AG04450 (cell line): ENCODE measurements at places on chromosomes 13 and 19. TPM values are rescaled to one million over a fixed set of nuclear protein-coding genes. Genes with fewer than 3 reads are reported as not detected.

DNA sequence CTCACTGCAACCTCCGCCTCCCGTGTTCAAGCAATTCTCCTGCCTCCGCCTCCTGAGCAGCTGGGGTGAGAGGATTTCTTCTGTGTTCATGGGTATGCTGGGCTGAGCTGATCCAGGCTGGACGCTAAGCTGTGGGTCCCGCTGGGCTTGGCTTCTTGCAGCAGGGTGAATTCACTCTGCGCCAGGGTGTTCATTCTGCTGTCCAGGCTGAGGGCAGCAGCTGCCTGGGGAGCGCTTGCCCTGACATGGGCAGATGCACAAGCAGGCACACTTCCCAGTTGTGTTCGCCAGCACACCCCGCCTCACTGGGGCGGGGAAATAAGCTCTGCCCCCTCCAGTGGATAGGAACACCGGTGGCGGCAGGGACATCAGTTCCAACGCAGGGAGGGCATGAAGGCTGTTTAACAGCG is 7.3 kb upstream of the INAFM1 start:
- no peak for DNase-seq

DNA sequence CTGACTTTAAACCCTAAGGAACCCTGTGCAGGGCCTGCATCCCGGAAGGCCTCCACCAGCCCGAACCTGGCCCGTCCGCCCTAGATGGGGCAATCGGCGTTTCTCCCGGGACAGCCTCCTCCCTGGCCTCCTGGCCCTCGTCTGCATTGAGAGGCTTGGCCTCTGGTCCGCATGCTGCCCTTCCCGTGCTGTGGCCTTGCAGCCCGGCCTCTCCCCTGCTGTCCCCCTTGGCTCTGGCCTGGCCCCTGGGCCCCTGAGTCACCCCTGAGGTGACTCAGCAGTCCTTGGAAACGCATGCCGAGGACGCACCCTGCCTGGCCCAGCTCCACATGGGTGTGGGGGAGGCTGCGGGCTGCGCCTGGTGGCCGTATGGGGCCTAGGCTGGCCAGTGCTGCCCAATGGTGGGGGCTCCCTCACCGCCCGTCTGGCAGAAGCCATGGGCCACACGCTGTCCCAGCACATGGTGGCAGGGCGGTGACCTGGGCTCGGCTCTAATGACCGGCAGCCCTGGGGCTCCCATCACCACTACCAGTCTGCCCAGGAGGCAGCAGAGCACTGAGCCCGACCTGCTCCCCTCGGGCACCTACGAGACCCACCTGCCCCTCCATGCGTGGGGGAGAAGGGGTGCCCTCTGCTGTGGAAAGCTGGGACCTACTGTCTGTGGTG is 25.7 kb downstream of the SH3GL1 start:
- no peak for DNase-seq

GRCh38 chr13:94470126-94470525 is 9.4 kb downstream of the DCT start:
- no peak for DNase-seq

- no peak for DNase-seq
Observed at GRCh38 chr13:109254274-109254673, 532.1 kb downstream of the IRS2 start.

DNA sequence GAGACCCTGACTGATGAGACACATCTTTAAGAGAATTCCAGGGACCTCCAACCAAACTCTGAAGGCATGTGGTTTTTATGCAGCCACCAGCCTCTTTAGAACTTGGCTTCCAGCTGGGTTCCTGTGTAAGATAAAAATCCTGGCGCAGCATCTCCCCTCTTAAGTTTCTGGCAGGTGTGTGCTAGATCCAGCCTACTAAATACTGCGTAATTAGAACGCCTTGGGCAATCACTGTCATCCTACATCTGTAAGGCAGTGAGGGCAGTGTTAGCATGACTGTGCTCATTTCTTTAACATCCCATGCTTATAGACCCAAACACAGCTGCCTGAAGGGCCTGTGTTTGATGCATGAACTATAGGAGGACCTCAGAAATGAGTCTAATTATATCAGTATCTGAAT is 173.5 kb upstream of the OBI1 start:
- no peak for DNase-seq

PEX11G gene
- 0.60 and 1.2 TPM in 2 replicates for polyA plus RNA-seq
